ENCODE measurements at places on chromosomes 5 and 9.

DNA sequence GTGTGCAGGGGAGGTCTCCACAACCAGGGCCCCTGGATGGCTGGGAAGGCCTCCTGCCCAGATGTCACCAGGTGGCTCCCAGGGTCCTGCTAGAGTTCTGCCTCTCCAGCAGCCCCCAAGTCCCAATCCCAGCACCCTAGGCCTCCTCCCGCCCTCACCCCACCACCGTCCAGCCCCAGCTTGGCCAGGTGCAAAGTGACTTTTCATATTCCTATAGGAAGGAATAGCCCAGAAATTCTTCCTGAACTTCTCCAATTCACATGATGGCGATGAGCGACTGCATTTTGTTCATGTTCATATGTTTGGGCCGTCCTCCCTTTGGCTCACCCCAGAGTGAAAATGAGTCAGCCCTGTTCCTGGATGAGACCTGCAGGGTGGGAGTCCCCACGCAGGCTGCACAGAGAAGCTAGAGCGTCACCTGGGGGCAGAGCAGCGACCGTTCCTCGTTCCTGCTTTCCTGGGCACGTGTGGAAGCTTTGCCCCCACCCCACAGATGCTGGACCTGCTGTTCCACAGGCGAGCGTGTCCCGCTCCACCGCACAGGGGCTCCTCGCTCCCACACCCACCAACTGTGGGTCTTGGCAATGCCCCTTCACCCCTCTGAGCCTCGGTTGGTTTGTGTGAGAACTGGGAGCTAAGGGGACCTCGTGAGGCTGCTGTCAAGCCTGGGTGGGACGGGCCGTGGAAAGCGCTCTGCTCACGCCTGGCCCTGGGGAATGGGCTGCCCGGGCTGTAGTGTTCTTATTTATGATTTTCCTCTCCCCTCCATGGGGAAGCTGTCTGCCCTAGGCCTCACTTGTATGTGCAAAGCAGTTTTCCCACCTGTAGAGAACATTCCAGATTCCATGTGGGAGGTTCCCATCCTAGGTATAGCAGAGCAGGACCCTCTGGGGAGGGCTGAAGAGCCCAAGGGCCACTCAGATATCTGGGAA is 6.9 kb downstream of the MRPS2 start:
- DNase-seq = no peak

DNA sequence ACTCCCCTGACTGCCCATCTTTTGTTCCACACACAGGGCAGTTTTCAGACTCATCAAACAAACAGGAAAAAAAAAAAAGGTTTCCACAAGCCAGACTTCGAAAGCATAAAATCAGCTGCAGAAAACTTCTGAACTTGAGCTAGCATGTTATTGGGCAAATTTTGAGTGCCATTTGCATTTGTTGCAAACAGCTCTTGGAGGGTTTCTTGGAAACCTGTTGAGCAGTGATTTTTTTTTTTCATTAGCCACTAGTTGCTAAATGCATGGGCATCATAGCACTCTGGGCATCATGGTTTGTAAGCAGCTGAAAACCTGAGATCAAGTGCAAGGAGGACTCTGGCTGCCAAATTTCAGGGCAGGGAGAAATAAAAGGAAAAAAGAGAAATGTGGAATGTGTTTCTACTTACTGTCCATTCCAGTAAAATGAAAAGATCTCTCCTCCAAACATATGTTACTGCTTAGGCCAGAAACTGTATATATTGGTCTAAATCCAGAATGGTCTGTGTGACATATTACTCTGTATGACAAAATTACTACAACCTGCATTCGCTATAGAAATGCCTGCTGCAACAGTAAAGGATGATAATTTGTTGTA is 85.2 kb upstream of the SMIM23 start:
- DNase-seq = no peak

GRCh38 chr5:154860765-154861164 is 2.3 kb downstream of the CNOT8 start:
- no peak for DNase-seq

GRCh38 chr9:113403646-113404045 is 2.6 kb upstream of the ALAD start:
- no peak for DNase-seq

DNA sequence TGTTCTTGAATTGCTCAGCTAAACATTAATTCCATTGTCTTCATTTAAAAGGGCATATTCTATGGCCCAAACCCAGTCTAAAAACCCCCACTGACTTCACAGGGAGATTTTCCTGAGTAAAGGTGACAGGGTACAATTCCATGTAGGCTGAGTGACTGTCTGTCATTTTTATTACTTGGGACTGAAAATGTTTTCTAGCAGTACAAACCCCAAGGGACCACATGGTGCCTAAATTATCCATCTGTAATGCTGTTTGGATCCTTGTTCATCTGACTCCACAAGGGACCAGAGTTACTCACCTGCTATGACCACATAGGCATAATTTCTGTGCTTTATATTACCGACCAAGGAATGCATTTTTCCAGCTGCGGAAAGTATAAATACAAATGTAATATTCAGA is 349.1 kb downstream of the ZNF608 start:
- DNase-seq = no peak

DNA sequence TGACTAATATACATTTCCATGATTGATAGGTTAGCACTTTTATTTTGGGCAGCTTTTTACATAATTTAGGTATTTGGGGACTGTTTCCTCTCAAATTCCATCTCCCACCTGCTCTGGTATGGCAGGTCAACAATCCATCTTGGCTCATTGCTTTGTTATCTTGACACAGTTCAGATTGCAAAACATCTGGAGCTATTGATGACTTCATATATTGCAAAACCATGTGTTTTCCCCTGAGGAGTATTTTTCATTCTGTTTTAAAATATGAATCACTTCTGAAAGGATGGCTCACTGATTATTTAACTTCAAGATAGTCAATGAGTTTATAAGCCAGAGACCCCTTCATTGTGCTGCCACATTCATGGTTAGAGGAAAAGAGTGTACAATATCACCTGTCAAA is 1206.0 kb upstream of the C9orf72 start:
- no peak for DNase-seq

DNA sequence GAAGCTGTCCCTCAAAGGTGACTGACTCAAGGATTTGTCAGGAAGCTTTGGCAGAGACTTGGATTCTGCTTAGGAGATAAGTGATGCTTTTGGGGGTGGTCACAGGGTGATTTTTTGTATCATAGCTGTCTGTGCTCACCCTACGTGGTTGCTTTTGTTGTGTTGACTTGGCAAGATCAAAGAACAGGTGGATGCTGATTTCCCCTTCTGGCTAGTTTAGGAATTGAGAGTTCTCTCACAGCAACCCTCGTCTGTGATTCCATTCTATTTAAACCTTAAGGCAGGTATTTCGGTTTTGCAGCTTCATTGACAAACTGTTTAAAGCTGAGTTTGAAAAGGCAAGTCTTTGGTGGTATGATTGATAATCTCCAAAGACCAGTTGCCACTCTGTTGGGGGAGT is 27.2 kb downstream of the ARHGAP26 start:
- no peak for DNase-seq

- DNase-seq = no peak
These were observed 172.8 kb downstream of the ENTREP1 start for GRCh38 chr9:69497816-69498215.

DNA sequence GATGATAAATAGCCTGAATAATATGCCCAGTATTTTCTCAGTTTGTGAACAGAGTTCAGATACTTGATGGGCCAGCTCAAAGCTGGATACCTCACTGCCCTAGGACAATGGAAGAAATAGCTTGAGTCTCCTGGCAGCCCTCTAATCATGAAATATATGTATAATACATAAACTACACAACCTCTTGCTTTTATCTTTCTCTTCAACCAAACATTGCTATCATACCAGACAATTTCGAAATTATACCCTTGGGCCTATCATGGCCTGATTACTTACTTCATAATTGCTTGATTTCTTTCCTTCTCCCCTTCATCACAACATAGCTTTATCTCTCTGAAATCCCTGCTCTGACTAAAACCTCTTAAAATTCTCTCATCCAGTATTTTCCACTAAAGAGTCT is 1144.9 kb upstream of the C9orf72 start:
- no peak for DNase-seq

GRCh38 chr9:86876621-86877196 is 70.6 kb downstream of the GAS1 start:
- DNase-seq = no peak

GRCh38 chr5:42306287-42306686 is 117.0 kb upstream of the GHR start:
- no peak for DNase-seq

DNA sequence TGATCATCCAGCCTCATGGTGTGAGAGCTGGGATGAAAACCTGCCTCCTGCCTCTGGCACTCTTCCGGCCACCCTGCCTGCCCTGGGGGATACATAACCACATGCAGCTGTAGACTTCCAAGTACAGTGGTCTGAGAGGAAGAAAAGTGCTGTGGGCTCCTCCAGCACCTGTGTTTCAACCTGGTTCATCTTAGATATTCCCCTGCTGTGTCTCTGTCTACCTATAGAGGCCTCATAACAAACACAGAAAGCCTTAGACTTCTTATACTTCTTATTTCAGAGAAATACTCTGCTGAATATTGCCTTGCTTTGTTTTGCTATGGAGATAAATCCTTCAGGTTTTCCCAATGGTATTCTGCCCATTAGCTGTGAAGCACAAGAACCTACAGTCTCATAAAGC is 19.6 kb upstream of the TNFAIP8 start:
- no peak for DNase-seq

GRCh38 chr9:104900871-104901270 is 27.1 kb downstream of the ABCA1 start:
- no peak for DNase-seq

DNA sequence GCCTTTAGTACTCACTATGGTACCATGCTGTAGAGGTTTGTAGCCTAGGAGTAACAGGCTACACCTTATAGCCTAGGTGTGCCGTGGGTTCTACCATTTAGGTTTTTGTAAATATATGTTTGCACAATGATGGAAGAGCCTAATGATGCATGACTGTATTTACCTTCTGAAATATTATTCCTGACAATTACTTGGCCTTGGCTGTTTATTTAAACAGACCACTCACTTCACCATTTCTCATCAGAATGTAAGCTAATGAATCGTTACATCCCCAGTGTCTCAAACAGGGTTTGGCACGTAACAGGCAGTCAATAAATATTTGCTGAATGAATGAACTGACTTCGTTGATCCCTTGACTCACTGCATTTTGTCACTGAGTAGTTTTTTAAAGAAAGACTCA is 93.1 kb downstream of the MED27 start:
- no peak for DNase-seq

DNA sequence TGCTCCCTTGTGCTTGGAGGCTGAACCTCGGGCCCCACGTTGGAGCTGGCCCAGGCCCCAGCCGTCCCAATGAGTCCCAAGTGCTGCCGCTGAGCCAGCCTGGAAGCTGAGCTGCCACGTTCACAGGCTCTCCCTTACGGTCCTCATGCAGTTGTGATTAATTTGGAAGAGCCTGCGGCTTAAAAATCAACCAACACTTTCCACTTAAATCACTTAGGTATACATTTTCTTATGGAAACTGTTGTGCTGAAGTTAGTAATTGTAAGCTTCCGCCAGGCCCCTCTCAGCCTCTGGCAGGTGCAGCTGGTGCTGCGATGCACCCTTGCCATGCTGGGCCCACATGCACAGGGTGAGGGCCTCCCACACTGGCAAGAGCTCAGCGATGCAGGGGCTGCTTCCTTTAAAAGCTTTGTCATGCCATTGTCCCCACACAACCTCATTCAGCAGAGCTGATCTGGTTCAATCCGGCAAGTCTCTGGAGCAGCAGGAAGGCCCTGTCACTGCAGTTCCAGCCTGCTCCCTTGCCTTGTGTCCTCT is 61.0 kb downstream of the IPPK start:
- DNase-seq = no peak

DNA sequence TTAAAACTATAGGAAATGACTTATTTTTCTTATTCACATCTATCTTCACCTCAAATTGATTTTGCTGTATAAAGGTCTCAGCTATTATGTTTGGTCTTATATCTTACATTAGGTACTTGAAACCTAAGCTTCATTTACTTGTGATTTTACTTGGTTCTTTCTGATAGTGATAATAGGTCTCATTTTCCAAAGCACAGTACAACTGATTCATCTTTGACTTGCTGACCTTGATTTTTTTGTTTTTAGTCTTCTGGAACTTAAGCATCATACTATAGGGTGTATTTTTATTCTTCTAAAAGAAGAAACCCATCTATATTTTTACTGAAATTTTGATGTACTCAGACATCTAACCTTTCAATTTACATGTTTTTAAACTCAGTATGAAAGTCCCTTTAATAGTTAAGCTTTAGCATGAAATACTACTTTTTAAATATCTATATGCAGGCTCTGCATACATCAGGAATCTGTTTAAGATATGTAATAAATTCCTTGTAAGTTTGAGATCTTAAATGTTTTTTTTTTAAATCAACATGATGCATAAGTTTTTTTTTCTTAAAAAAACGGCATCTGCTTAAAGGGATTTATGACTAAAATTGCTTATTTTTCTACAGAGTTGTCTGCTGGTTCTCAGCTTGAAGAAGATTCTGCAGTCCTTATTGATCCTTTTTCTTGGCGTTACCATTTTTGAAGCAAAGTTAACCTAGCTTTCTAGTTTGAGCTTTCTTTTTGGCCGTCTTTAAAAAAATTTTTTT is 13.3 kb downstream of the MATR3 start:
- no peak for DNase-seq

- DNase-seq = no peak
These were observed 56.6 kb downstream of the SMC5 start for GRCh38 chr9:70315389-70315788.

GRCh38 chr9:2087500-2088313 is 72.6 kb downstream of the SMARCA2 start:
- DNase-seq = peak; percentile 32

DNA sequence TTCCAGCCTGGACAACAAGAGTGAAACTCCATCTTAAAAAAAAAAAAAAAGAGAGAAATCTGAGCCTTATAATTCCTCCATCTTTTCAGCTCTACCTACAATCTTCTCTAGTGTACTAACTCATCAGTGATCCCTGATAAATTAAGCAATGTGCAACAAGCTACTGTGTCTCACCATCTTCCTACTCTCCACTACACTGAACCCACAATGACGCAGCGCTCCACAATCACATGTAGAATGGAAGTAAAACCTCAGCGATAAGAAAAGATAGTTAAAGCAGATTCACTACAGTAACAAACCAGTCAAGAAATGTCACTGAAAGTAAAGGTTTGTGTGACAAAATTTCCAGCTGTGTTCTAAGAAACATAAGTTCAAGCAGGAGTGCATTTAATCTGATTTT is 13.5 kb downstream of the ABCA1 start:
- no peak for DNase-seq

- DNase-seq = no peak
These were observed 16.2 kb downstream of the RALGDS start for GRCh38 chr9:133104718-133105460.

DNA sequence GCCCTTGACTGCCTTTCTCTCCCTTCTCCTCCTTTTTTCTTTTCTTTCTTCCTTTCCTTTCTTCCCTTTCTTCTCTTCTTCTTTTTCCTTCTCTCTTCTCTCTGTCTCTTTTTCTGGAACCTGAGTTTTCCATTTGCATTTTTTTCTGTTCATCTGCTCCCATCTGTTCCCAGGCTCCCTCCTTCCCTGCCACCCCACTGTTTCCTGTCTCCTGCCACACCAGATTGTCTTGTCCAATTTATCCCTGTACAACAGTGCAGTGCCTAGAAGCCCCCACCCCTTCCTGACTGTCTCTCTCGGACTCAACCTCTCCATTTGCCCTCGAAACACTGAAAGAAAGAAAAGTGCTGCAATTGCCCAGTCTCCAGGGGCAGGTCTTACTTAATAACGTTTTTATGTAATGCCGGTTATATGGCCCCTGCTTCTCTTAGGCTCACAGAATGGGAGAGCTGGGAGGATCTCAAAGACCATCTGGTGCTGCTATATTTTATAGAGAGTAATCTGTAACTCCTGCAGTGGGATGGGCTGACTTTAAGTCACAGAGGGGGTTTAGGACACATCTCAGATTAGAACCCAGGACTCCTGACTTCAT is 101.4 kb downstream of the RALGPS1 start:
- DNase-seq = no peak
